ENCODE measurements at places on chromosomes 3 and 15. TPM values are rescaled to one million over a fixed set of nuclear protein-coding genes. Genes with fewer than 3 reads are reported as not detected.

The GMPS gene
- polyA plus RNA-seq, result 41.3 TPM

The MORF4L1 gene
- polyA plus RNA-seq, result 513 TPM

DNA sequence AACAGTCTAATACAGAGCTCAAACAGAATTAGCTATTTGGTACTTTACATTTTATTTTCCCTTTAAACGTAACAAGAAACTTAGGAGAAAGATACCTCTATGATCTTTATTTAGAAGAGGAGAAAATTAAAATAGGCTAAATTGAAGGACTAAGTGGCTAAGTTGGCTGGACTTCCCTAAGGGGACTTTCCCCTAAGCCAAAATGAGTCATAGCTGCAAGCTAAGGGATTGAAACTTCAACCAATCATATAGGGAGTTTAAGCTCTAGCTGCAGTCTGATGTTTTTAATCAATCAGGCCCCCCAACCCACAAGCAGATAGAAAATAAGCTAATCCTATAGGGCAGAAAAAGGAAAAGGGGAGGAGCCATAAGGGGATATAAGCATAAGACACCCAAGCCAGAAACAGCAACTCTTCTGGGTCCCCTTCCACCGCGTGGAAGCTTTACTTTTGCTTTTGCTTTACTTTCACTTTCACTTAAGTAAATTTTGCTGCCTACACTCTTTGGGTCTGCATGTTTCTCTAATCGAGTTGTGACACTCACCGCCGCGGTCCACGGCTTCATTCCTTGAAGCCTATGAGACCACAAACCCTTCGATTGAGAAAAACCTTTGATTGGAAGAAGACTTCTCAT lies 1108.5 kb upstream of the EPHA6 start:
- no peak for DNase-seq

DNA sequence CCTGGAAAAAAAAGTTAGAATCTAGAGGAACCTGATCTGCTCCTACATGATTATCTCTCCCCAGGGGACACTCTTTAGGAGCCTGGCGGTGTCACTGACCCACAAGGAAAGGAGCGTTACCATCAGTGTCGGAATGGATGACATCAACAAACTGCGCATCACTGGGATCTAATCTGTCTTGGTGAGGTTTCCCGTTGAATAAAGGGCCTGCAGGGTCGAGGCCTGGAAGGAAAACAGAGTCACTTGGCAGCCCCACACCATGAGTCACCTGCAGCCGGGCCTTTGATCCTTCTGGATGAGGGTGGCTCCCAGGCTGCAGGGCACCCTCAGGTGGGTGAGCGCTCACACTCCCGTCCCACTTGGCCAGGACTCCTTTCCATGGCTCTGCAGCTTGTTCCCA lies 25.0 kb downstream of the LIPH start:
- no peak for DNase-seq

DNA sequence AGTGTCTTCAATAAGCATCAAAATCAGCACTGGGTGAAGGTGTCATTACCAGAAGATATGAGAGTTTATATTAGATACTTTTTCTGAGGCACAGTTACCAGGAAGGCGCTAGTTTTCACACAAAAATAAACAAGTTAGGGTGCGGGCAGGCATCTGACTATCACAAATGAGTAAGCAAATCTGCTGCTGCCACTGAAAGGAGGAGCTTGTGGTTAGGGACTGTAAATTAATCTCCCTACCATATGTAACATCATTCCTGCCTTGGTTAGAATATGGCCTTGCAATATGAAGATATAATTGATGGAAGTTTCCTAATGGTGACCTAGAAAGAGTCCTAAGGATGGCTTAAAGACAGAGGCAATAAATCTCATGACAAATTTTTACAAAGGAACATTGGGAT lies 19.5 kb upstream of the EID1 start:
- DNase-seq, result no peak
